ENCODE measurements at places on chromosomes 2 and 18. TPM values are rescaled to one million over a fixed set of nuclear protein-coding genes. Genes with fewer than 3 reads are reported as not detected.

- H3K4me1 ChIP-seq, result no peaks in the 10 kb centered on the region
- H3K4me3 ChIP-seq, result no peak overlapping the region
- no peaks in the 10 kb centered on the region for H3K36me3 ChIP-seq
- DNase-seq, result no peak
- no peaks in the 10 kb centered on the region for H3K27me3 ChIP-seq
- no peak overlapping the region for H3K27ac ChIP-seq
These were observed 1655.6 kb downstream of the DPP10 start for GRCh38 chr2:116098049-116098448.

The ERMN gene
- total RNA-seq, result 0.14 TPM

The RAD51AP2 gene
- total RNA-seq, result 0.10 TPM

The NR4A2 gene
- 1.3 TPM for total RNA-seq

GRCh38 chr2:16553226-16553625, 112.4 kb downstream of the CYRIA start:
- no peaks in the 10 kb centered on the region for H3K36me3 ChIP-seq
- DNase-seq, result peak; percentile 2
- H3K27ac ChIP-seq, result no peak overlapping the region
- H3K4me3 ChIP-seq, result no peak overlapping the region
- no peaks in the 10 kb centered on the region for H3K4me1 ChIP-seq

- H3K4me3 ChIP-seq, result no peak overlapping the region
- H3K36me3 ChIP-seq, result no peaks in the 10 kb centered on the region
- H3K27ac ChIP-seq, result no peak overlapping the region
- no peaks in the 10 kb centered on the region for H3K4me1 ChIP-seq
These were observed 379.9 kb downstream of the LPIN1 start for GRCh38 chr2:12126318-12126717.

The NYAP2 gene
- total RNA-seq, result 0.19 TPM

The CPS1 gene
- 8.0 TPM for total RNA-seq

The ASB3 gene
- total RNA-seq, result 24.6 TPM

The CIB4 gene
- total RNA-seq, result not detected

The ASXL3 gene
- total RNA-seq, result 8.2 TPM

- H3K36me3 ChIP-seq, result no peaks in the 10 kb centered on the region
- peak overlapping the region; percentile 42 for H3K4me3 ChIP-seq
- H3K27ac ChIP-seq, result no peak overlapping the region
- no peaks in the 10 kb centered on the region for H3K27me3 ChIP-seq
- no peaks in the 10 kb centered on the region for H3K4me1 ChIP-seq
These were observed 114.4 kb upstream of the CHRNA1 start for GRCh38 chr2:174878537-174879147.

DNA sequence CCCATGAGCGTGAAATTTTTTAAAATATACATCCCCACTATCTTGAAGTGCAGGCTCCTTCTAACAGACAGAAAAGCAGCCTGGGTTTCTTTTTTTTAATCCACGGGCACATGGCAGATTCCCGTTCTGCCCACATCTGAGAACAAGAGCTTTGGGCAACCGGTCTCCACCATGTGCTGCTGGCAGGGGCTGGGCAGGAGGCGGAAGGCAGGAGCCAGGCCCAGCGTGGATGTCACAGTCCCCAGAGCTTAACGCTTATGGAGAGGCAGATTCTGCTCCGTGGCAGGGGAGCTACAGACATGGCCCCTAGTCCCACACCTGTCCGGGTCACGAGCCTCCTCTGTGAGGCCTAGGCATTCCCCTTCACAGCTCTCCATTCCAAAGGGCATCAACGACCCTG, 503.0 kb upstream of the MYT1L start:
- no peak for DNase-seq
- H3K36me3 ChIP-seq, result no peaks in the 10 kb centered on the region
- H3K4me1 ChIP-seq, result no peaks in the 10 kb centered on the region
- H3K27me3 ChIP-seq, result no peaks in the 10 kb centered on the region
- H3K4me3 ChIP-seq, result no peak overlapping the region

DNA sequence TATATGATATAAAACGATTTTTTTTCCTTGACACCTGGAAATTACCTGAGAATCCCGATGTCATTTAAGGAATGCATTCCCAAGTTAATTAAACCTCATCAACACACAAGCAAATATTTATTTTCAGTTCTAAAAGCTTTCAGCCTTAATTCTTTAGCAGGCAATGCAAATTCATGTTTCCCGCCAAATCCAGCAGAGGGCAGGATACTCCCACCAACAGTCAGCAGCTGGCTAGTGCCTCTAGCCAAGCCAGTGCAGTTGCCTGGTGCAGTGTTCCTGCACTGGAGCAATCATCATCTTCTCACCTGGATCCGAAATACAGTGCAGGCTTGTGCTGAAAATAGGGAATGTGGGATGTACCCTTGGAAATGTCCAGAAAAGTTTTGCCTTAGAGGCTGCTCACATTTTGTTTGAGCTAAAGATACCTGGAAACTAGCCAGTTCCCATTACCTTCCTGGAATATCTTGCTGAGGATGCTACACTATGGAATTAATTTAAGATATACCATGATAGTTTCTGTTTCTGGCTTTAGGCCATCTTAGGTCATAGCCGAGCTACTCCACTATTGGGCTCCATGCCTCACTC, 48.4 kb upstream of the CYTIP start:
- no peaks in the 10 kb centered on the region for H3K27me3 ChIP-seq
- no peak overlapping the region for H3K27ac ChIP-seq
- peaks cover 8% of the 10 kb centered on the region for H3K4me1 ChIP-seq
- DNase-seq, result peak; percentile 30
- H3K36me3 ChIP-seq, result no peaks in the 10 kb centered on the region

DNA sequence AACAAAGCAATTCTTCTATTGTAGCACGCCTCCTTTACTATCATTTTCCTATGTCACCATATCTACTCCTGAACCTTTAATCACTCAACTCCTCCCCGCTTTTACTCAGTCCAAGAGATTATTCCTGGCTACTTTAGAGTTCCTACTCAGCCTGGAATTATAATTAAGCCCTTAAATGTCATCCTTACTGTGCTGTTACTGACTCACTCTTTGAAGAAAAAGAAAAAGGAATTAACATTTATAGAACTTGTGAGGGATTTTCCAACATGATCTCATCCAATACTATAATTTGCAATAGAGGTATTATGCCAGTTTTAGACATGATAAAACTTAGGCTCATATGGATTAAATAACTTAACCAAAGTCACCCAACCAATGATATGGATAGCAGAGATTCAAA, 61.7 kb downstream of the CCDC88A start:
- H3K36me3 ChIP-seq, result peaks cover 9% of the 10 kb centered on the region
- no peak overlapping the region for H3K4me3 ChIP-seq
- H3K27me3 ChIP-seq, result no peaks in the 10 kb centered on the region
- H3K27ac ChIP-seq, result no peak overlapping the region

The MDH1B gene
- 1.9 TPM for total RNA-seq

- H3K27me3 ChIP-seq, result no peaks in the 10 kb centered on the region
- no peak overlapping the region for H3K4me3 ChIP-seq
- peak; percentile 49 for DNase-seq
- peak overlapping the region; percentile 52 for H3K27ac ChIP-seq
- H3K36me3 ChIP-seq, result peaks cover 17% of the 10 kb centered on the region
These were observed 10.5 kb downstream of the NAPG start for GRCh38 chr18:10536280-10536679.

The GALNT5 gene
- 2.2 TPM for total RNA-seq

GRCh38 chr18:35005963-35006577, 35.1 kb upstream of the MAPRE2 start:
- peak; percentile 31 for DNase-seq
- no peaks in the 10 kb centered on the region for H3K4me1 ChIP-seq
- no peaks in the 10 kb centered on the region for H3K36me3 ChIP-seq
- no peak overlapping the region for H3K27ac ChIP-seq
- no peak overlapping the region for H3K4me3 ChIP-seq
- no peaks in the 10 kb centered on the region for H3K27me3 ChIP-seq

GRCh38 chr2:231634412-231634811, 41.7 kb downstream of the TEX44 start:
- no peak overlapping the region for H3K27ac ChIP-seq
- H3K27me3 ChIP-seq, result no peaks in the 10 kb centered on the region
- DNase-seq, result no peak
- H3K36me3 ChIP-seq, result no peaks in the 10 kb centered on the region
- H3K4me3 ChIP-seq, result no peak overlapping the region

The EIPR1 gene
- 26.3 TPM for total RNA-seq

The PPP4R3B gene
- total RNA-seq, result 38.2 TPM

- H3K27ac ChIP-seq, result peak overlapping the region; percentile 49
- no peaks in the 10 kb centered on the region for H3K27me3 ChIP-seq
- DNase-seq, result peak; percentile 93
These were observed 16.3 kb downstream of the SLC3A1 start for GRCh38 chr2:44291281-44292248.

GRCh38 chr2:100781523-100782379, 38.2 kb upstream of the NPAS2 start:
- DNase-seq, result no peak
- peaks cover 18% of the 10 kb centered on the region for H3K4me1 ChIP-seq
- no peak overlapping the region for H3K27ac ChIP-seq
- peaks cover 3% of the 10 kb centered on the region for H3K27me3 ChIP-seq
- H3K36me3 ChIP-seq, result no peaks in the 10 kb centered on the region

DNA sequence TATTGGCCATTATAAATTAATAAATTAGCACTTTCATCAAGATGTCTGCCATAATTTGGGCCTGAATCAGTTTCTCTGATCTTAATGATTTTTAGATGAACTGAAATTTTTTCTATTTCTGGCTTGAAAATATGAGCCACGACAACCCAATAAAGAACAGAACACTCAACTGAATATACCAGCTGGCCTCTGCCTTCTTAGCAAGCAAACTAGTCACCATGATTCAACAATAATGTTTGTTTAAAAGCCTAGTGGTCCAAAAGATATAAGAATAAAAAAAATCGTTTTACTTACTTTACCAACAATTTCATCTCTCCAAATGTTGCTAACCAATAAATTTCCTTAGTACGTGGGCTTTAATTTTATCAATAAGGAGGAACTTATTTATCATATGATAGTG, 66.7 kb upstream of the TTN start:
- DNase-seq, result no peak
- no peak overlapping the region for H3K4me3 ChIP-seq
- no peaks in the 10 kb centered on the region for H3K27me3 ChIP-seq
- H3K4me1 ChIP-seq, result no peaks in the 10 kb centered on the region
- no peak overlapping the region for H3K27ac ChIP-seq
- no peaks in the 10 kb centered on the region for H3K36me3 ChIP-seq

The FEV gene
- total RNA-seq, result not detected

The OTOF gene
- total RNA-seq, result not detected

DNA sequence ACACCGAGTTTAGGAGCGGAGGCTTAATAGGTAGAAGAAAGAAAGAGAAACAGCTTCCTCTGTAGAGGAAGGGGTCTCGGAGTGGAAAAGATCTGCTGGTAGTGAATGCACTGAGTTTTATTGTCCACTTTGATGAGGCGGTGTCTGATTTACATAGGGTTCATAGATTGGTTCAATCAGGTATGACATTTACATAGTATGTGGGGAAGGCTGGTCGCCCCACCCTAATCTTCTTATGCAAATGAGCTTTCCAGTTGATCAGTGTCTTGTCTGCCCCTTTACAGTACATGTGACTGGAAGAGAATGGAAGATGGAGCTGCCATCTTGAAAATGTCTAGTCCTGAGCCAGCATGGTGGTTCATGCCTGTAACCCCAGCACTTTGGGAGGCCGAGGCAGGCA, 19.9 kb upstream of the CNOT11 start:
- H3K4me3 ChIP-seq, result no peak overlapping the region
- H3K4me1 ChIP-seq, result peaks cover 8% of the 10 kb centered on the region
- no peak for DNase-seq
- no peak overlapping the region for H3K27ac ChIP-seq
- no peaks in the 10 kb centered on the region for H3K27me3 ChIP-seq

DNA sequence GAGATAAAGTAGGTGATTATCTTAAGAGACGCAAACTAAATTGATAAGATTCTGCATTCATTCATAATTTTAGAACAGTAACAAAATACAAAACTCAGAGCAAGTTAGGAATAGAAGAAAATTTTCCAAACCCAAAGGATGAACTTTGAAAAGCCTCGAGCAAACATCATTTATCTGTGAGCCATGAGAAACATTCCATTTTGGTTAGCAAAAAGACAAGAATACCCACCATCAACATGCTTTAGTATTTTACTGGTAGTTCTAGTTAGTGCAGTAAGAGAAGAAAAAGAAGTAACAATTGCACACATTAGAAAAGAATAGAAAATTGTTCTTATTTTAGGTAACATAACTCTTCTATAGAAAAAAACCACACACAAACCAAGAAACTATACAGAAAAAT, 291.3 kb upstream of the TCF4 start:
- H3K27ac ChIP-seq, result no peak overlapping the region
- no peaks in the 10 kb centered on the region for H3K4me1 ChIP-seq
- peak; percentile 73 for DNase-seq
- H3K36me3 ChIP-seq, result no peaks in the 10 kb centered on the region
